T-helper 9 cell (primary cell): ENCODE measurements at places on chromosomes 5 and 9.

DNA sequence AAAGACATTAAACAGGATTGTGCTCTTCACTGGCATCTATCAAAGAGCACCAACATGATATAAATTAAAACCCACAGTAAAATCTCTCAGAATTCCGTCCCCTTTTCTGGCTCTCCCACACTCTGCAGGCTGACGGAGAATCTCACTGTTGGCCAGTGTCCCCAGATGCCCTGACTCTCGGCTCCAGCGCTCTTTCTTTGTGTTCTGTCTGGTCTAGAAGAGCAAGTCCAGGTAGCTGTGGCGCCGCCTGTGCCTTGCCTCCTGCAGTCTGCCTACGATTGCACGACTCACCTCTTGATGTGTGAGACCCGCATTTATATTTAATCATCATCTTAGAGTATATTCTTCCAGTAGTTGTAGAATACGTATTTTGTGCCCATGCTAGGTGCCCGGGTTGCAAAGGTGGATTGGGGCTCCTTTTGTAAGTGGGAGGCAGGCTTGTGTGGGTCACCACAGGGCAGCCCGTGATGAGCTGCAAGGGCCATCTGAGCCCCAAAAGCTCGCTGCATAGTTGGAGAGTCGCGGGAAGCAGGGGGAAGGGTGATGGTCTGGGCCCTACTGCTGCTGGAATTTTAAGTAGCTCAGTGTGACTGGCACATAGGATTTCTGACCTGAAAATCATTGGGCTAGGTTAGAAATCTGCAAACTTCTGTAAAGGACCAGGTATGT is 55.6 kb downstream of the EHMT1 start:
- DNase-seq = no peak

GRCh38 chr9:4970970-4971641 is 14.0 kb upstream of the JAK2 start:
- DNase-seq = peak; percentile 2

DNA sequence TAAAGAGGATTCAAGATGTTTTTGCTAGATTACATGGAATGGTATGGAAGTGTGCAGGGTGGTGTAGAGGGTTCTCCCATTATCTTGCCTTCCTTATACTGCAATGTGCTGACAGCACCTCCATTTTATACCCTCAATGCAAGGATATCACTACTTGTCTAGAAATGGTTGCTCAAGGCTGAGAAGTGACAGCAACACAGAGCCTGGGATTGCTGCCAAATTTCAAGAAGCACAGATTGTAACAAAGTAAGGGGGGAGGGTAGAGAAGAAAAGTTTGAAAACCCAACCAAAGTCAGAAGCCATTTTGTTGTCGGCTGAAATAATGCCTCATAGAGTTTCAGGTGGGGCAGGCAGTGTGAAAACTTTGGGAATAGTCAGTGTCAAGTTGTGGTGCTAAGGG is 29.8 kb downstream of the PCDHAC2 start:
- no peak for DNase-seq

DNA sequence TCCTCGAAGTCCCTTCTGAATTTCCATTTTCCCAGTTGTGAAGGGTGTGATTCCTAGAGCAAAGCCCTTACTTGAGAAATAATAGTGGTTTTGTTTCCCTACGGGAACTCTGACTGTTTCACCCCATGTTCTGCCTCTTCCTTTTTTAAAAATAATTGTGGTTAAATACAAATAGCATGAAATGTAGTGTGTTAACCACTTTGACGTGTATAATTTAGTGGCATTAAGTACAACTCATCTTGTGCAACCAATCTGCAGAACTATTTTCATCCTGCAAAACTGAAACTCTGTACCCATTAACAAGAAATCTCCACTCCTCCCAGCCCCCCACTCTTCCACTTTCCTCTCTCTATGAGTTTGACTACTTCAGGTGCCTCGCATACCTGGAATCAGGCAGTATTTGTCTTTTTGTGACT is 35.6 kb upstream of the HAND1 start:
- no peak for DNase-seq

DNA sequence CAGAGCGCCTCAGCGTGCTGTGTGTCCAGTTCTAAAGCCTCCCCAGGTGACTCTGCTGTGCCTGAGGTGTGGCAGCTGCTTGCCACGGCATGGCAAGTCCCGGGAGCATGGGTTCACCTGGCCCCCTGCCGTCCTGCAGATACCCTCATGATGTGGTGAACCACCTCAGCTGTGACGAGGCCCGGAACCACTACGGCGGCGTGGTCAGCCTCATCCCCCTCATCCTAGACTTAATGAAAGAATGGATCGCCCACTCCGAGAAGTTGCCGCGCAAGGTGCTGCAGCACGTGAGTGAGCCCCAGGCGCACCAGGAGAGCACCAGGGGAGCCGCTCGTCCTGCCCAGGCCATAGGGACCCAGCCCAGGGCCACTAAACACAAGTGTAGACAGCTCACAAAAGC is 9.5 kb downstream of the SPACA9 start:
- no peak for DNase-seq

DNA sequence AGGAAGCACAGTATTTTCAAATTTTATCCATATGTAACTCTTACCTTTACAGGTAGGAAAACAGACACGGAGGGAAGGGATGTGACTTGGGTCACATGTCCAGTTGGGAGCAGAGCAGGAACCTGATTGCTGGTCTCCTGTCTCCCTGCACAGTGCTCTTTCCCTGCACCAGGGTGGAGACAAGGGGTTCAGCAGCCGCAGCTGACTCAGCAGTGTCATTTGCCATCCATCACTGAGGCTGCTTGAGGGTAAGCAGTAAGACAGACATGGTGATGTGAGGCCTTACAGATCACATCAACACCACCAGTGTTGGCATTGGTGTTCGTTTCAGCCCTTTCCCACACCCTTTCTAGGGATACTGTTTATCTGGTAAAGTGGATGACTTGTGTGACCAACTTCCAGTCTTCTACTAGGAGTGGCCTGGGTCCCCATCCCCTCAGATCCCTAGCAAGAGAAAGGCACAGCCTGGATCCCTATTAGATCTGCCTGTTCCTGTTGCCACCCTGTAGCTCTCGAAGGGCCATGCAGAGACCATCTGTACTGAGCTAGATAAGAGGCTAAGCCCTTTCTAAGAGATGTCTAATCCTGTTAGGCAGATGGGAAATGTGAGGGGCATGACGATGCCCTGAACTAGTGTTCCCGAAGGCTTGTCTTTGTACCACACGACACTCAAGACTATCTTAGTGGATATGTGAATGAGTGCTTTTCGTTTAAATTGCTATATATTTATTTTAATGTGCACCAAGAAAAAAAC is 29.1 kb downstream of the FRMPD1 start:
- DNase-seq = no peak

DNA sequence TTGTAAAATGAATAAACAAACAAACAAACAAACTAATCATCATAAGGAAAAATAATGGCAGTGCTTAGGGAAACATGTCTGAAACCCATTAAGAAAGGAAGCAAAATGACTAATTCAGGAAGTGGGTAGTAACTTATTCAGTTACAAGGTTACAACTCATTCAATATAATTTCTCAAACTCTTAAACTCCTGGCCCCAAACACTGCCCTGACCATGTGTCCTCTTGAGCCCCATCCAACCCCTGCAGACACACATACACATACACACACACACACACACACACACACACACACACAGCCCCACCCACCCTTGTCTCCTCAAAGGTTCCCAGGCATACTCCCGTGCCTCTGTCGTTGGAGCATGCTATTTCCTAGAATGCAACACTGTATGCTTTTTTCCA is 193.9 kb downstream of the SEC61B start:
- DNase-seq = no peak

DNA sequence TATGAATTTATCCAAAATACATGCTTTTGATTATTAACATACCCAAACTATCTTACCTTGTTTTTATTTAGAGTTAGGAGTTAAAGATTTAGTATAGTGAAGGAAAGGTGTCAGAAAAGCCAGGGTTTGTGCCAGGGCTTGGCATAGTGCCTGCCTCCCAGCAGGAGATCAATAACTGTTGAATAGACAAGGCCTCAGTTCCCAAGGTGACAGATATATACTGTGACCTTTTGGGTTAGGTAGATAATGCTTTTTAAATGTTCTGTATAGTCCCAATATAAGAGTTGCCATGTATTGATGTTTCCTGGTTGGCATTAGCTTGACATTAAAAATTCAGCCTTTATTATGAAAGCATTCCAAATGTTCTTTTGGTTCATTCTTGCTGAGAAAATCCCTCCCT is 121.8 kb downstream of the MCTP1 start:
- no peak for DNase-seq

GRCh38 chr5:82540301-82540700 is 262.1 kb upstream of the RPS23 start:
- no peak for DNase-seq

DNA sequence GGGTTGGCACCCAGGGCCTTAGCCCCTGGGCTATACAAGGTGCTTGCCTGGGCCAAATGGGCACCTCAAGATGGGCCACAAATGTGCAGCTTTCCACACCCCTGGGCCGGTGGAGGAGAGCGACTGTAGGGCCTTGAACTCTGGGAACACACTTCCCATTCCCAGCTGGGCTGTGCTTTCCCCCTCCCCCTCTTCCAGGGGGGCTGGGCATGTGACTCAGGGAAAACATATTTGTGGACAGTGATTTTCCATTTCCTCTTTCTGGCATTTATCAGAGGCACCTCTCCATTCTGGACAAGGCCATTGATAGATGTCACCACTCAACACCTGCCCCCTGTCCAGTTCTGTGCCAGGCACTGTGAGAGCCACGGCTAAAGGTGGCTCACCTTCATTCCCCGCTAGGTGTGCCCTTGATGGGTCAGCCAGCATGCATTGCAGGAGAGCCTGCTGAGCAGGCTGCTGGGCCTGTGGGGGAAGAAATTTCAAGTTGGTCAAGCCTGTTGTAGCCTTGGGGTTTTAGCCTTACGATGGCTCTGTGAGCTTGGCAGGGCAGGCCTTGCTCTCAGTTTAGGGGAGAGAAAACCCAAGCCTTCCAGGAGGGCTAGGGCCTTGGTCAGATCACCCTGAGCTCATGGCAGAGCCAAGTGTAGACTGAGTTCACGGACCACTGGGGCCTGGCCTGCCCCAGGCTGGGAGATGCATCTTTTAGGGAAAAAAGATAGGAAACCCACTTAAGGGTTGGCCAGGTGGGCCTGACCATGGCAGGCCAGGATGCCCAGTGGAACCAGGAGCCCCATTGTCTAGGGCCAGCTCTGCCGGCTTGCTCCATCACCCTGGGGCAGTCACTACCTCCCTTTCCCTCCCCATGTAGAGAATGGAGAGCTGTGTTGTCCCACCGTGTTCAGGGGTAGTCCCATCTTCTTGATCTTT is 113.9 kb downstream of the DAB2IP start:
- DNase-seq = no peak

DNA sequence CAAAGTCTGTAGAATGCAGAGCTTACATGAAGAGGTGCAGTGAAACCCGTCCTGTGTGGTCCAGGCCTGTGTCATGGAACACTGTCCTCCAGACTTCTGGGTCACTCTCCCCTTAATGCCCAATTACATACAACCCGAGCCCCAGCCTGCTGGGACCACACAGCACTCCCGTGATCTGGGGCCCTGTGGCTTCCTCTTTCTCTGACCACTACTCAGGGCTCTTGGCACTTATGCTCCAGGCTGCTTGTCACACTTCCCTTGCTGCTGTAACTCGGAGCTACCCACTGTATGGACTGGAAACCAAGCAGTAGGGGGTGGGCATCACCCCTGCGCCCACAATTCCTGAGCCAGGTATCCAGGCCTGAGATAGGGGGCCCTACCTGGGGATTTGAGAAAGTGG is 10.3 kb upstream of the IL3 start:
- DNase-seq = no peak

DNA sequence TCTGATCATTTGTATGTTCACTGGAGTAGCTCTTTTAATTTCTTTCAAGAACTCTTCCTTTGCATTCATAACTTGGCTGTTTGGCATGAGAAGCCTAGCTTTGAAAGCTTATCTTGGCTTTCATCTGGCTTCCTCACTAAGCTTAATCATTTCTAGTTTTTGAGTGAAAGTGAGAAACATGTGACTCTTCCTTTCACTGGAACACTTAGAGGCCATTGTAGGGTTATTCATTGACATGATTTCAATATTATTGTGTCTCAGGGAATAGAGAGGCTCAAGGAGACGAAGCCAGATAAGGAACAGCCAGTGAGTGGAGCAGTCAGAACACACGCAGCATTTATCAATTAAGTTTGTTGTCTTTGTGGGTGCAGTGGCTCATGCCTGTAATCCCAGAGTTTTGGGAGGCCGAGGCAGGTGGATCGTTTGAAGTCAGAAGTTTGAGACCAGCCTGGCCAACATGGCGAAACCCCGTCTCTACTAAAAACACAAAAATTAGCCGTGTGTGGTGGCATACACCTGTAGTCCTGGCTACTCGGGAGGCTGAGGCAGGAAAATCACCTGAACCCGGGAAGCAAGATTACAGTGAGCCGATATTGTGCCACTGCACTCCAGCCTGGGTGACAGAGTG is 98.3 kb downstream of the UGCG start:
- no peak for DNase-seq

DNA sequence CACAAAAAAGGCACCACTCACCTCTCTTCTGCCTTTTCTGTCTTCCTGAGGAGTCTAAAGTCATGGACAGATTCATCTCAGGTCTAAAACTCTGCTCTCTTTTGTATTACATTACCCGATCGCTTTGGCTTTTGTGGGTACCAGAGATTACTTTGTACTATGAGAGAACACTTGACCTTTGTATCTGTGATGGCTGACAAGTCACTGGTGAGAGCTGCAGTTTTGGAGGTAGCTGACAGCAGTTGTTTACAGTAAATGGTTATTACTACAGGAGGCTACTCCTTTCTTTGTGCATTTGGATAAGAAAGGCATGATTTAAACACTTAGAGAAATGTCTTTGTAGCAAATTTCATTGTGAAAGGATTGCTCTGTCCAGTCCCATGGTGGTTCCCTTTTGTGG is 307.3 kb downstream of the FBXL17 start:
- DNase-seq = no peak

- DNase-seq = no peak
Measured at GRCh38 chr5:76691467-76692273, 24.3 kb upstream of the F2R start.

DNA sequence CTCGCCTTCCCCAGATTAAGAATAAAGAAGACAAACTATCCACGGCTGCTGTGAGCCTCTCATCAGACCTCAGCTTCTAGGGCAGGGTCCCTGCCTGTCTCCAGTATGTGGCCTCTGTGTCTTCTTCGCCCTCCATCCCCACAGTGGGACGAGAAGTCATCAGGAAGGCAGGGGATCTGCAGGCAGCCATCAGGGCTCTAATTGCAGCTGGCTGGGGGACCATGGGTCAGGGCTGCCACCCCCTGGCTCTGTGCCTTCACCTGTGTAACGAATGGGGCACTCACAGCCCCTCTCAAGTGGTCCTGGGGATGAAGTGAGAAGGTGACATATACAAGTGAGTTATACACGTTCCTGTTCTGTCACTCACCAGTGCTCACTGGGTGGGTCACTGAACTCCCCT is 139.8 kb downstream of the KCNIP1 start:
- DNase-seq = no peak

- no peak for DNase-seq
Measured at GRCh38 chr5:388266-389196, 54.4 kb upstream of the EXOC3 start.

- no peak for DNase-seq
Measured at GRCh38 chr5:102711525-102712385, 43.4 kb upstream of the PAM start.

DNA sequence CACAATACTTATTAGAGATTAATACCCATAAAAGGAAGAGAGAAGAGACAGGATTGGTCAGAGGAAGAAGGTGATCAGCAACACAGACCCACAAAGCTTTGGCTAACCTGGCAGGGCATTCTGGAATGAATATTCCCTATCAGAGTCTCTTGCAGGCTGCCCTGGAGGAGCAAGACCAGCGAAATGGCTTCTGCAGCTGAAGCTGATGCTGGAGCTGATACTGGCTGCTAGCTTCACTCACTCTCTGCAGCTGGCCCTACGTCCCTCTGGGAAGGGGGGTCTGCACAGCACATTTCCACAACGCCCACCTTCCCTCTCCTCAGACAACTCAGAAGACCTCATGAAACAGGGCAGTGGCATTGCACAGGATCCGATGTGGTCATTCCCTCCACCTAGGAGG is 169.9 kb upstream of the EFNA5 start:
- DNase-seq = no peak
